ENCODE measurements at places on chromosomes 11 and 22.

GRCh38 chr11:108369064-108369463, 98.3 kb downstream of the C11orf65 start:
- H3K36me3 ChIP-seq = peaks cover 2% of the 10 kb centered on the region
- no peak overlapping the region for H3K27ac ChIP-seq
- H3K27me3 ChIP-seq = no peaks in the 10 kb centered on the region
- no peak for DNase-seq
- no peaks in the 10 kb centered on the region for H3K4me1 ChIP-seq

GRCh38 chr22:37752189-37753087, 55.3 kb upstream of the GCAT start:
- peak overlapping the region; percentile 62 for H3K27ac ChIP-seq
- no peak overlapping the region for H3K4me3 ChIP-seq
- H3K4me1 ChIP-seq = peaks cover 30% of the 10 kb centered on the region
- DNase-seq = peak; percentile 39
- H3K36me3 ChIP-seq = peaks cover 15% of the 10 kb centered on the region

- H3K4me3 ChIP-seq = no peak overlapping the region
- peak overlapping the region; percentile 1 for H3K27ac ChIP-seq
- H3K4me1 ChIP-seq = peaks cover 19% of the 10 kb centered on the region
- no peaks in the 10 kb centered on the region for H3K27me3 ChIP-seq
- no peak for DNase-seq
- peaks cover 16% of the 10 kb centered on the region for H3K36me3 ChIP-seq
These were observed 8.8 kb upstream of the MFRP start for GRCh38 chr11:119355091-119355843.

GRCh38 chr22:25334162-25334490, 114.7 kb downstream of the CRYBB2 start:
- no peaks in the 10 kb centered on the region for H3K27me3 ChIP-seq
- no peaks in the 10 kb centered on the region for H3K4me1 ChIP-seq
- peak; percentile 56 for DNase-seq
- no peak overlapping the region for H3K4me3 ChIP-seq
- no peaks in the 10 kb centered on the region for H3K36me3 ChIP-seq

DNA sequence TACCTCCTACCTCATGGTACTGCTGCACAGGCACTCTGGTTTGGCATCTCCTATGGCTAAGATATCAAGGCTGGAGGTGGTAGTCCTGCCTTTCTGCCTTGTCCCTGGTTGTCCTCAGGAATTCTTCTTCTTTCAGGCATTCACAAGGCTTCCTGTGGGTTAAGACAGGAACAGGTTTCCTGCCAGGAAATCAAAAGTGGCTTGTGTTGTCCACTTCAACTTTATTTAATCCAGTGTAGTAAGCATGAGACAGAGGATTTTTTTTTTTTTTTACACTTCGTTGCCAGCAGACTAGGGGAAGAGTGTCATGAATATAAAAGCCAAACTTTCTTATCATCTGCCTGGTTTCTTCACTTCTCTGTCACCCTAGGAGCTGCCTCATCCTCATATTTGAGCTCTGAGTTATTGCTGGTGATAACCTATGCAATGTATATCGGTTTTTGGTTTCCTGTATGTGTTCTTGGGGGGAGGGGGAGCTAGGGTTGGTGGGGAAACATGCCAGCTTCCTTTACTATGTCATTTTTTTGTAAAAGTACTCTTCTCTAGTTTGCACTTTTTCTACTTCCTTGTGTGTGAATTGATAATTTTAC, 50.2 kb downstream of the XKR3 start:
- no peaks in the 10 kb centered on the region for H3K36me3 ChIP-seq
- H3K4me1 ChIP-seq = no peaks in the 10 kb centered on the region
- H3K4me3 ChIP-seq = no peak overlapping the region
- no peak overlapping the region for H3K27ac ChIP-seq
- no peaks in the 10 kb centered on the region for H3K27me3 ChIP-seq
- DNase-seq = no peak

GRCh38 chr22:30607300-30607930, 441 bp downstream of the TCN2 start:
- no peaks in the 10 kb centered on the region for H3K36me3 ChIP-seq
- peaks cover 11% of the 10 kb centered on the region for H3K4me1 ChIP-seq
- H3K27me3 ChIP-seq = no peaks in the 10 kb centered on the region
- peak overlapping the region; percentile 69 for H3K27ac ChIP-seq
- H3K4me3 ChIP-seq = peak overlapping the region; percentile 80

GRCh38 chr22:42562684-42563083, 8.9 kb downstream of the SERHL2 start:
- no peak for DNase-seq
- no peaks in the 10 kb centered on the region for H3K4me1 ChIP-seq
- H3K27ac ChIP-seq = no peak overlapping the region
- H3K4me3 ChIP-seq = no peak overlapping the region
- no peaks in the 10 kb centered on the region for H3K36me3 ChIP-seq
- H3K27me3 ChIP-seq = no peaks in the 10 kb centered on the region

GRCh38 chr11:36090356-36091109, 146.7 kb downstream of the LDLRAD3 start:
- H3K36me3 ChIP-seq = no peaks in the 10 kb centered on the region
- no peak overlapping the region for H3K27ac ChIP-seq
- H3K27me3 ChIP-seq = no peaks in the 10 kb centered on the region
- no peak overlapping the region for H3K4me3 ChIP-seq

GRCh38 chr11:65571940-65572339, 398 bp upstream of the FAM89B start:
- H3K36me3 ChIP-seq = peaks cover 2% of the 10 kb centered on the region
- peaks cover 3% of the 10 kb centered on the region for H3K4me1 ChIP-seq
- H3K4me3 ChIP-seq = peak overlapping the region; percentile 41
- H3K27me3 ChIP-seq = no peaks in the 10 kb centered on the region
- DNase-seq = peak; percentile 81
- peak overlapping the region; percentile 77 for H3K27ac ChIP-seq

DNA sequence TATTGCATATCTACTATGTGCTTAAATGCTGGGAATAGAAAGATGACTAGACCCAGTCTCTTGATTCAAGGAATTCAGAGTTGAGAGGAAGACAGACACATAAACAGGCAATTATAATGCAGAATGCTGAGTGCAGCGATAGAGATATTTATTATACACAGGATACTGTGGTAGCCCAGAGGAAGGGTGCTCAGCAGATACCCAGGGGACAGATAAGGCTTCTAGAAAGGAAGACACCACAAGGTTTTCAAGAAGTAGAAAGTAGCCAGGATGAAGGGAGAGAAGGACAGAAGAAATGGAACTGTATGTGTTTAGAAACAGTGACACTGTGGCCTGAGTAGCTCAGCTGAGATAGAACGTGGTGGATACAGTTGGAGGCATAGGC, 79.4 kb upstream of the NNMT start:
- H3K4me1 ChIP-seq = peaks cover 5% of the 10 kb centered on the region
- H3K27me3 ChIP-seq = no peaks in the 10 kb centered on the region
- no peaks in the 10 kb centered on the region for H3K36me3 ChIP-seq
- no peak overlapping the region for H3K4me3 ChIP-seq
